ENCODE measurements at places on chromosomes 6 and 20.

- no peak for DNase-seq
Measured at GRCh38 chr6:43828711-43829110, 58.7 kb downstream of the VEGFA start.

GRCh38 chr6:92341201-92341600 is 1078.2 kb downstream of the EPHA7 start:
- no peak for DNase-seq

- peak; percentile 81 for DNase-seq
Measured at GRCh38 chr20:25308671-25309394, 60.9 kb downstream of the PYGB start.

GRCh38 chr20:59082981-59083380 is 40.4 kb upstream of the PRELID3B start:
- peak; percentile 89 for DNase-seq

GRCh38 chr20:32991383-32991782 is 12.8 kb downstream of the SUN5 start:
- no peak for DNase-seq

Measured in EH (cell line).